ENCODE measurements at places on chromosomes 5 and 9.

DNA sequence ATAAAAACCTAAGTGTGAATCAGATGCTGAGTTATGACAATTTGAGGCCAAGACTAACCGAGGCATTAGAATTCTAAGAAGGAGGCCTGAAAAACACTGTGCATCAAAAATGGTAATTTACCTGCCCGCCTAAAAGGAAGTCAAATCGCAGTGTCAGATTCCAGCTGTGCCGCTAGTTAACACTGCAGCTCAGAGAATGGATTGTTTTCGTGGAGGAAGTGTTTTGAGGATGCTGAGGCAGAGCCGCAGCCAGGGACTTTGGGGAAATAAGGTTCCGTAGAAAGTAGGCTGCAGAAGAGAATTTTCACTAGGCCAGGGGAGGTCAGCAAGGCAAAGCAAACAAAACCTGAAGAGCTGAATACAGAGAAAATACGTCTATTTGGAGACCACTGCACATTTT, 226.4 kb upstream of the ISL1 start:
- no peak overlapping the region for H3K4me3 ChIP-seq
- no peaks in the 10 kb centered on the region for H3K36me3 ChIP-seq
- no peak overlapping the region for H3K27ac ChIP-seq
- no peaks in the 10 kb centered on the region for H3K27me3 ChIP-seq
- no peak for DNase-seq
- H3K4me1 ChIP-seq, result no peaks in the 10 kb centered on the region

DNA sequence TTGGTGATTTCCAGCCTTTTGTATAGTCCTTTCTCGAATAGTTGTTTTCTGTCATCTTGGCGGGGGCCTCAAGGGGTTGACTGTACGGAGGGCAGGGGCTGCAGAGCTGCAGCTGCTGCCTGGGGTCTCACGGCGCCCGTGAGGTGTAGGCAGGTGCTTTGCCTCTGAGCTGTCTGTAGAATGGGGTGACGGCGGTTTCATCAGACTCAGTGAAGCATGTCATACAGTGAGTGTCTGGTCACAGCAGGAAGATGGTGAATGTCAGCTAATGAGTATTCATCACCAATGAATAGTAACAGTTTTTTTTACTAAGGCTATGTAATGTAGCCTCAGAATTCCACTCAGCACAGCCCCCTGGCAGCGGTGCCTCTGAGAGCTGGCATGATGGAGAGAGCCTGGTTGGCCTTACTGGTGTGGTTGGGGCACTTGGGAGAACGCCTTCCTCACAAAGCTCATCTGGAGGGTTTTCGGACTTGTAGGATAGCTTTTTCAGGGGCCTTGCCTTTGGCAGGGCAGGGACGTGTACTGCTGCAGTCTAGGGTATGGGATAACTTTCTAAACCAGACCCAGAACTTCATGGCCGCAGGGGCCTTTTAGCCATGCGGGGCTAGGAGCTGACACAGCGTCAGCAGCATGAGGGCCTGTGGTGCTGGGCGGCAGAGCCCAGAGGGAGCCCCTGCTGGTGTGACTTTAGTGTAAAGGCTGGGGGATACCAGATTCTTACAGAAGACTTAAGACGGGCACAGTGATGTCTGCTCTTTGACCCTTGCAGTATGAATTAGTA, 15.0 kb downstream of the TENT4A start:
- no peak for DNase-seq
- H3K4me1 ChIP-seq, result peaks cover 5% of the 10 kb centered on the region
- no peak overlapping the region for H3K27ac ChIP-seq
- no peaks in the 10 kb centered on the region for H3K36me3 ChIP-seq
- no peak overlapping the region for H3K4me3 ChIP-seq

GRCh38 chr5:68739752-68740151, 354.1 kb upstream of the SLC30A5 start:
- DNase-seq, result no peak
- H3K4me3 ChIP-seq, result no peak overlapping the region
- H3K27me3 ChIP-seq, result no peaks in the 10 kb centered on the region
- H3K36me3 ChIP-seq, result no peaks in the 10 kb centered on the region
- H3K27ac ChIP-seq, result no peak overlapping the region

DNA sequence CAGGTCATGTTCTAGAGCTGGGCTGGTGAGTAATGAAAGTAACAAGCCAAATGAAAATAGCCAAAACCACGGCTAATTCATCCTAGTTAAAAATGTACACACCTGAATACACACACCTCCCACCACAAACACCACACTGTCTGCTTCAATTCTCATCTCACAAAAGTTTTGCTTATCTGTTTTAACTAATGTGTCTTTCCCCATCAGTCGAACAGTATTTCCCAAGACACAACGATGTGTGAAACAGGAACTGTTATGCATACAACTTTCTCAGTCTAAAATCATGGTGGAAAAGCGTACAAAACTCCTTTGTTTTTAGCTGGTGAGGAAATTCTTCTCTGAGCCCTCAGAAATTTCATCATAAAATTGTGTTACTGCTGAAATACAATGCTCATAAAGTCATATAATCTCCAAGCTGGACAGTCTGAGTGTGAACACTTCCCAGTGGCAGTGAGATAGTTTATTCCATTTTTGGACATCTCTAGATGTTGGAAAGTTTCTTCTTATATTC, 242.4 kb downstream of the EFNA5 start:
- H3K4me1 ChIP-seq, result no peaks in the 10 kb centered on the region
- H3K27ac ChIP-seq, result no peak overlapping the region
- no peaks in the 10 kb centered on the region for H3K27me3 ChIP-seq
- no peak for DNase-seq

DNA sequence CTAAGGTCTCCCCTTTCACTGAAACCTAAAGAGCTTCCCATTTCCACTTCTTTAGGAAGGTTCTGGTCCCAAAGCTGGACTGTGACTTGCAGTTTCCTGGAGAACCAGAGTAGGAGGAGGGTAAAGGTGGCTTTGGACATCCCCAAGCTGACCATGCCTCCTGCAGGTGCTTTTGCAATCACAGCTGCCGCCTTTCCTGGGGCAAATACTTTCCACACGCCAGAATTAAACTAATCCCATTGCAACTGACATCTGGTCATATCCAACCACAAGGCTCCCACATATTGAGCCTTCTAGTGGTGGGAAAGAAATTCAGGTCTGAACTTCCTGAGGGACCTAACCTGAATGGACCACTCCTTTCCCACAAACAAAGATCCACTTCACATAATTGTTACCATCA, 92.7 kb downstream of the NRG2 start:
- H3K4me3 ChIP-seq, result no peak overlapping the region
- H3K4me1 ChIP-seq, result no peaks in the 10 kb centered on the region
- H3K27ac ChIP-seq, result no peak overlapping the region

DNA sequence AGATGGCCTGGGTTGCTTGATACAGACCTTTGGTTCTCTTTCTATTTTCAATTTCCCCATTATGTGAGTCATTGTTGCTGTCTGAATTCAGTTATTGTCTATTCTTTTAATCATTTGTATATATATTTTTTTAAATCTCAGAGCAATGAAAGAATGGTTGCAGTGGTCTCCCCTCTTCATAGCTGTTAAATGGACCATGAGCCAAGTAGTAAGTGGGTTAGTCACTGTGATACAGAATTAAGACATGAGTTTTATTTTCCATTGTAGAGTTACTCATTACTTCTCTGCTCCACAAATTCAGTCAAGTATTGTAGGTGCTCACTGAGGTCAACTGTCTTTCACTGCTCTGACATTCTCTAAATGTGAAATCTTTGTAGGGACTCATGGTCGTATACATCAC, 174.6 kb upstream of the GRAMD2B start:
- H3K4me3 ChIP-seq, result no peak overlapping the region
- DNase-seq, result no peak
- no peaks in the 10 kb centered on the region for H3K27me3 ChIP-seq
- H3K36me3 ChIP-seq, result no peaks in the 10 kb centered on the region
- no peak overlapping the region for H3K27ac ChIP-seq

GRCh38 chr5:65341835-65342234, 139.9 kb downstream of the ADAMTS6 start:
- no peak for DNase-seq
- no peaks in the 10 kb centered on the region for H3K36me3 ChIP-seq

DNA sequence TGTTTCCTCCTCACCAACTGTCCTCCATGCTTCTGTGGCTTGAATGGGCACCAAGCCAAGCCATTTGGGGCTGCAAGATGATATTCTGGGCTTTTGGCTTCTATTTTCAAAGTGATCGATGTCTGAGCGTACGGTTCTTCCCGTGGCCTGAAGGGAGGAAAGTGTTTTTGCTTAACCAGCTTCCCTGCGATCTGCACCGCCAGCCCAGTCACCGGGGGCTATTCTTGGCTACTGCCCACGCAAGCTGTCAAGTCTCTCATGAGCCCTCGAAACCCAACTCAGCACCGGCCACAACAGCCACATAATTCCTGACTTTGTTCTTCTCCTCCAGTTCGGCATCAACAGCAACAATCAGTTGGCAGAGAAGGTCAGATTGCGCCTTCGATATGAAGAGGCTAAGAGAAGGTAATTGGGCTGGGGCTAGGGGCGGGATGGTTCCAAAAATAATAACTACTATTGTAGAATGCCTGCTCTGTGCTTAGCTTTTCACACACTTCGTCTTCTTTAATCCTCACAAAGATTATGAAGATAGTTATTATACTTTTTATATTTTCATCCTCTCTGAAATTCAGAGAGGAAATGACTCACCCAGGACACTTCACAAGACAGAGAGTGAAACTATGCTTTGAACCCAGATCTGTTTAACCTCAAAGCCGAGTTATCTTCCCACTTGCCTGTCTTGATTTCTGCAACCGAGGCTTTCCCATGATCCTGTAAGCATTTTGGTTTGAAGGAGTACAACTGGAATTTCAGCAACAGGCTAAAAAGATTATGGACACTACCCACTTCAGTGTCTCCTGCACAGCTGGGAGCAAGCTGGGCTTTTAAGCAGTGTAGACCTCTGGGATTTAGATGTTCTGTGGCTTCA, 76.4 kb upstream of the RARS1 start:
- H3K36me3 ChIP-seq, result no peaks in the 10 kb centered on the region
- no peak for DNase-seq
- H3K4me1 ChIP-seq, result no peaks in the 10 kb centered on the region
- no peak overlapping the region for H3K4me3 ChIP-seq

DNA sequence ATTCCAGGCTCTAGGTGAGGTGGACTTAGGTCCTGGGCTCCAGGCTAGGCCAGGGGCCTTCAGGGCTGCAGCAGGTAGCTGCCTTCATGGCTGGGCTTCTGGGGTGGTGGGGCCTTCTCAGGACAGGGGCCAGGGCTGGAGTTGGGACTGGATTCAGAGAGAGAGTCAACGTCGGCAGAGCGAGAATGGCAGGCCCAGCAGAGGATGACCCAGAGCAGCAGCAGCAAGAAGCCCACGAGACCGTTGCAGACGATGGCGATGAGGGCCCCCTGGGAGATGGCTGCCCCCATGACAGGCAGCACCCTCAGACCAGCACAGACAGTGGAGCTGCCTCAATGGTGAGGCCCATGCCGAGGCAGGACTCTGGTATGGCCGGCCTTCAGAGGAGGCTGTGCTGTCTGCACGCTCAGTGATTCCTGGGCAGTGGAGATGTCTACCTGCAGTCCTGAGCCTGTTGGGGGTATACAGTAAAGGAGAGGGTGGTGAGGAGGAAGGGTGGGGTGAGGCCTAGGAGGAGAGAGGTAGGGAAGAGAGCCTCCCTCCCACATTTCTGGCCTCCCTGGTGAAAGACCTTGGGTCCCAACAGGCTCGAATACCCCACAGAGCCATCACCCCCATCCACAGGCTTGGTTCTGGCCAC, 1.3 kb downstream of the ENHO start:
- no peak overlapping the region for H3K4me3 ChIP-seq
- no peaks in the 10 kb centered on the region for H3K36me3 ChIP-seq
- no peak overlapping the region for H3K27ac ChIP-seq
- DNase-seq, result no peak

GRCh38 chr5:83563631-83564030, 92.1 kb downstream of the VCAN start:
- no peak for DNase-seq
- H3K27me3 ChIP-seq, result no peaks in the 10 kb centered on the region
- H3K36me3 ChIP-seq, result no peaks in the 10 kb centered on the region
- no peaks in the 10 kb centered on the region for H3K4me1 ChIP-seq
- H3K4me3 ChIP-seq, result no peak overlapping the region
- H3K27ac ChIP-seq, result no peak overlapping the region

DNA sequence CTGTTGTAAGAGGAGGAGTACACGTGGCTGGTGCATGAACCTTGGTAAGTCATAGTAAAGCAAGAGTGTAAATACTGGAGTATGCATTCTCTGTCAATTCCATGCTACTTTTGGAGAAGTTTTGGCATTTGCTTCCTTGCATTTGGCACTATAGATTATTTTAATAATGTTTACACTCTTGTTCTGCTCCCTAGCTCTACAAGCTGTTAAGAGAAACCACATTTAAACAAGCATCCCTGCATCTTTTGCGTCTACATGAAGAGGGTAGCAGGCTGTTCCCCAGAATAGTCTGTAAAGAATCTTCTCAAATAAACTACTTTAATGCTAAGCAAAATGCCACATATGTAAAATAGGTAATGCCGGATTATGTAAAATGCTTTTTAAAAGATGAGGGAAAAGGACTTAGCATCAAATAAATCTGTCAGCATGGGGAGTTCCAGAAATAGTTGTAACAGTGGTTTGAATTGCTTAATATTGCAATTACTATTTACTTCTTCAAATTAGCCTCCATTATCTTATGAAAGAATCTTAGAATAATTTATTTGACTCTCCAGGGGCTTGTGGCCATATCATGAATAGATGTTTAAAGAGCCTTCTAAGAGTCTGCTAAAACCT, 2127.3 kb upstream of the WWC1 start:
- no peak overlapping the region for H3K27ac ChIP-seq
- H3K27me3 ChIP-seq, result no peaks in the 10 kb centered on the region
- no peaks in the 10 kb centered on the region for H3K4me1 ChIP-seq

GRCh38 chr5:174425964-174426290, 298.5 kb upstream of the MSX2 start:
- H3K27ac ChIP-seq, result no peak overlapping the region
- no peak for DNase-seq
- H3K4me1 ChIP-seq, result no peaks in the 10 kb centered on the region
- H3K4me3 ChIP-seq, result no peak overlapping the region
- no peaks in the 10 kb centered on the region for H3K27me3 ChIP-seq

GRCh38 chr5:79924936-79925893, 65.8 kb downstream of the MTX3 start:
- no peaks in the 10 kb centered on the region for H3K4me1 ChIP-seq
- DNase-seq, result no peak
- no peaks in the 10 kb centered on the region for H3K27me3 ChIP-seq
- no peak overlapping the region for H3K27ac ChIP-seq
- H3K4me3 ChIP-seq, result no peak overlapping the region

- H3K27me3 ChIP-seq, result peaks cover 3% of the 10 kb centered on the region
- no peak overlapping the region for H3K4me3 ChIP-seq
- H3K27ac ChIP-seq, result no peak overlapping the region
- H3K4me1 ChIP-seq, result no peaks in the 10 kb centered on the region
- no peak for DNase-seq
These were observed 130.7 kb upstream of the TBCA start for GRCh38 chr5:77906806-77907205.

- no peak overlapping the region for H3K27ac ChIP-seq
- H3K27me3 ChIP-seq, result no peaks in the 10 kb centered on the region
- H3K4me3 ChIP-seq, result no peak overlapping the region
These were observed 3.7 kb upstream of the FAM78A start for GRCh38 chr9:131279863-131280570.

GRCh38 chr9:106981396-106982287, 118.7 kb downstream of the ZNF462 start:
- no peak overlapping the region for H3K27ac ChIP-seq
- no peak for DNase-seq
- no peak overlapping the region for H3K4me3 ChIP-seq
- H3K36me3 ChIP-seq, result no peaks in the 10 kb centered on the region
- no peaks in the 10 kb centered on the region for H3K4me1 ChIP-seq
